CD4-positive, alpha-beta T cell treated with Interferon alpha-2 for 1 hour (primary cell): ENCODE measurements at places on chromosomes 5 and 9.

DNA sequence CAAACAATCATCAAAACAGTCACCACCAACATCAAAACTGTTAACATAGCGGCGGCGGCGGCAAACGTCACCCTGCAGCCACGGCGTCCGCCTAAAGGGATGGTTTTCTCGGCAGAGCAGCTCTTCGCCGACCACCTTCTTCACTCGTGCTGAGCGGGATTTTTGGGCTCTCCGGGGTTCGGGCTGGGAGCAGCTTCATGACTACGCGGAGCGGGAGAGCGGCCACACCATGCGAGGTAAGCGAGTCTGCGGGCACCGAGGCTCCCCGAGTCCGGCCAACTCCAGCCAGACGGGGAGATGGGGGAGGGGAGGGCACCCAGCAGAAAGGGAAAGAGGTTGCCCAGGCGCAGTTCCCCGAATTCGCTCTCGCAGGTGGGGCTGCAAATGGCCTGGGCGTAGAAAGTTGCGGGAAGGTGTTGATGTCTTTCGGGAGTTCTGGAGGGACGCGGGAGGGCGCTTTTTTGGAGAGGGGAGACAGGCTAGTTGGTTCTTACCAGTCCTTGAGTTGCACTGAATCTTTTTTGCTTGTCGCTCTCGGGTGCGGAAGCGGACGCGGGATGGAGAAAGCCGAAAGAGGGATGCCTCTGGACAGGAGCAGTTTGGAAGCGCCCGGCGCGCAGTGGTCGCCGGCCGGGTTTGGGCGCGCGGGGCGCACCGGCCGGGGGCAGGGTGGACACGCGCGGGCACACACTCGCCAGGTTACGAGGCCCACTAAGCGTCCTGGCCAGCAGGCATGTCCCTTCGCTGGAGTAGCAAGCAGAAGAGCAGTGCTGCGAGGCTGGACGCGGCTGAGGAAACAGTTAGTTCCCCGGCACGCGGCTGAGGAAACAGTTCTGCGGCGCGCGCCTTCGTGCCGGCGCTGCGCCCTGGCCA lies 849 bp downstream of the RORB start:
- no peak for DNase-seq

DNA sequence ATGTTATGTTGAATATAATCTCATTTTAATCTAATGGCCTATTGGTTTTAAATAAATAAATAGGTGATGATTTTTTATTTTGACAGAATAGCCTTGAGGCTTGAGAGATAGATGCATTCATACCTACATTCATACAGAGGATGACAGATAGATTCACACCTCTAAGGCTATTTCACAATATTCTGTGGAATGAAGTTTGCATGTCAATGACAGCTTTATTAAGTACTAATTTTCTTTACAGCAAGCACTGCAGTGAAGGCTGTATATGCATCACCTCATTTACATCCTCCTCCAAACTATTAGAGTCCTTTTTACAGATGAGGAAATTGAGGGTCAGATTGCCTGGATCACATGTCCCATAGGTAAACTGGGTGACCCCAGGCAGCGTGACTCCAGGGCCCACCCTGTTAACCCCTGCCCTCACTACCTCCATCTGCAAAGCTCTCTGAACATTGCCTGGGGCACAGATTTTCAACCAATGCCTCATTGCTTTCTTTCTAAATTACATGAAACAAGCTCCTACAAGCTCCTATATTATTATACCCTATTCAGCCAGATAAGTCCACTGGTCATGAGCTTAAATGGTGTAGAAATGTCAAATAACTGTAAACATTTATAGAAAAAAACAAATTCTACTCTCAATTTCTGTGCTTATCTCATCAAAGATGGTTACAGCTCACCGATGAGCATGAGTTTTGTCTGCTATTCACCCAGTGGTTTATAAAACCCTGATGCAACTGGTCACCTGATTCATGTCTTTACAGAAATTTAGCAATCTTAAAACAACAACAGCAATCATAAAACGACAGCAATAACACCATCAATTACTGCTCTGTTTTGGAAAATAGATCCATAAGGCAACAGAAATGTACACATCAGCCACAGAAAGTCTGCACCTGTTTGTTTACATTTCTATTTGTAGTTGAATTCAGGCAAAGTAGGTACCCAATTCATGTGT lies 338.0 kb downstream of the NSG2 start:
- DNase-seq: no peak

DNA sequence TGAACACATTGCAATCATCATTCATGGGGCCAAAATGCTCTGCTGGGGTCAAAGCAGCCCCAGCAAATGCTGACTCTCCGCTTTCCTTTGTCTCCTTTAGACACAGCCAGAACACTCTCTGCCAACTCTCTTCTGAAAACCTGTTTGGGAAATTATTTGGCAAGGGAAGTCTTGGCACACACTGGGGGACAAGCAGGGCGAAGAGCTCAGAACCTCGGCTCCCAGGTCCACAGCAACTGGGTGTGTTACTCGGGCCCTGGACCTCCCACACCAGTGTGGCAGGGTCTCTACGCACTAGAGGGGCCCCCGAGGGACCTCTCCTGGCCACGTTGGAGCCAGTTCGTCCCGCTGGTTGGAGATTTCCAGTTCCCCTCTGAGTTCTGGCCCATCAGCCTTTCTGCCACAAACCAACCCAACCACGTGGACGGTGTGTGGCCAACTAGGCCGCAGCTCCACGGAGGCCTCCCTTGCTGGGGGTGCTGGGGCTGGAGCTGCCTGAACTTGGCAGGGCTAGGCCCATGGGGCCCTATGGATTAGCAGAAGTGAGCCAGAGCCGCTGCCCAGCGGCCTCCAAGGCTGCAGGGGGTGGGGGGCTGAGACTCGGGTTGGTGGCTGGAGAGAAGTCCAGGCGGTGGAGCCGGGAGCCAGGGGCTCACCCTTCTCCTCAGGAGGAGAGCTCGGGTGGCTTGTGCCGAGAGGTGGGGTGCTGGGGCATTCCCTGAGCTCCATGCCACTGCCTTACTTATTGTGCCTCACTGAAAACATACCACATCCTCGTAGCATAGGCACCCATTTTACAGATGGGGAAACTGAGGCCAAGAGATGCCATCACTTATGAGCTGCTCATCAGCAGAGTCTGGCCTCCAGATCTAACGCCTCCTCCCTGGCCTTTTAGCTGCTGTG lies 46.8 kb upstream of the RNU6ATAC start:
- no peak for DNase-seq

GRCh38 chr9:116477584-116478141 lies 209.4 kb upstream of the TRIM32 start:
- no peak for DNase-seq

GRCh38 chr9:82538634-82539033 lies 524.3 kb downstream of the RASEF start:
- DNase-seq: no peak

- no peak for DNase-seq
These were observed 93.8 kb upstream of the BNC2 start for GRCh38 chr9:16964228-16964627.

DNA sequence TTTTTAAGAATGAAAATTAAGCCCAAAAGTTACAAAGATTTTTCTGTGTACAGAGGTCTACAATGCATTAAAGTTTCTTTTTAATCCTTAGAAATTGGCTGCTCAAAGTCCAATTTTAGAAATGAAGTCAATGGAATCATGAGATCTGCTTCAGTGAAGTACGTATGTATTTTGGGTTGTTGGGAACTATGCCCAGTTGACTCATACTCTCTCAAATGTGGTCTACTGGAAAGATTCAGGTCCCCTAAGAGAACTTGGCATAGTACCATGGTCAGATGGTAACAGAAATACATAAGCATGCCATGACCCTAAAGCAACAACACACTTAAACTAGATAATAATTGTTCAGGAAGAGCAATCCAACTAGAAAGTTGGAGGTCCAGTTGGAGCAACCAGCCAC lies 23.0 kb downstream of the FBLL1 start:
- no peak for DNase-seq

GRCh38 chr9:89478821-89479668 lies 18.9 kb downstream of the SEMA4D start:
- DNase-seq: no peak

DNA sequence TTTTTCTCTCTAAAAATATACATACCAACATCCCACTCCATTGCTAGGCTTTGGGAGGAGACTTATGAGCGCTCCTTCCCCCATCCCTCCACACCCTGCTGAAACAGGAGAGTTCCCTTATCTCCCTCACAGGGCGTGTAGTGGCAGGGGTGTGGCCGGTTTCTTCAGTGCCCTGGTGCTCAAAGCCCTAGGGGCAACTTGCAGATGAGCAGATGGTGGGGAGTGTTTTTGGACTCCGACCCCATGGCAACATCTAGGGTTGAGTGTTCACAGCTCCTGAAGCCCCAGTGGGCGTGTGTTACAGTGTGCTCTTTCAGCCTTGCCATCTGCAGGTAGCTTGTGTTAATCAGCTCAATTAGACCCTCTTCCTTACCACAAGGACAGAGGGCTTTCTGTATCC lies 409.5 kb downstream of the MAT2B start:
- no peak for DNase-seq

GRCh38 chr9:135706288-135706687 lies 4.3 kb downstream of the KCNT1 start:
- DNase-seq: no peak

DNA sequence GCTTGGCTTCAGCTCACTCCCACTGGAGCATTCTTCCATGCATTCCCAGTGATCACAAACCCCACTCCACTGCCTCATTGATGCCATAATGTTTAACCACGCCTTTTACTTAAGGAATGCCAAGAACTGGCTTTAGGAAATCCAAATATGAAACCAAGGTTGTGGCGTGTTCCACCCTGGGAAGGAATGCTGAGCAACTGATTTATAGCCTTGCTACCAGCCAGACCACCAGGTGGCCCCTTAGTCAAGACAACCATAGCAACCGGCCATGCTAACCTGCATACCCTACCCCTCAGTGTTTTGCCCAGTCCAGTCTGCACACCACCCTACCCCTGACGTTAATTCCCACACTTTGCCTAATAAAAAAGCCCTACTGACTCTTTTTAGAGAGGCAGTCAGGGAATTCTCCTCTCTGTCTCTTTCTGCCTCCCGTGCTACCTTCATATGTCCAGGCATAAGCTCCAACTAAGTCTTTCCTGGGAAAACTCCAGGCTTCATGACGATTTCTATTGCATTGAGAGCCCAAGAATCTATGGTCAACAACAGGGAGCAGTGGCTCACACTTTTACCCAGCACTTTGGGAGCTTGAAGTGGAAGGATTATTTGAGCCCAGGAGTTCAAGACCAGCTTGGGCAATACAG lies 27.0 kb upstream of the PRRC2B start:
- DNase-seq: peak; percentile 18

DNA sequence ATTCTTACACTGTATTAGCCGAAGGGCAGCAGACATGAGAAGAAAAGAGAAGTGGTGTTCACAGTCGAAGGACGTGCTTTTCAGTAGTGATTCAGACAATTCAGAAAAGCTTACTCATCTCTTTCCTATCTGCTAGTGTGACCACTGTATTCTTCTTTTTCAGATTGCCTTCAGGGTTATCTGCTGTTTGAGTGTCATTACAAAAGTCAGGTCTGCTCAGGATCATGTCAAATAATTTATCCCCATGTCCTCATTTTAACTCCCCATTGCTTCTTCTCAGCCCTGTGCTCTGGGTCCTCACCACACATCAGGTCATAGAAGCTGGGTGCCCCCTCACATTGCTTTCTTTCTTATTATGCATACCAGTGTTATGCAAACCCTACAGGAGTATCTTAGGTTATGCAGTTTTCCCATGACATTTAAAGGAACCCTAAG lies 394.0 kb downstream of the CETN3 start:
- no peak for DNase-seq

DNA sequence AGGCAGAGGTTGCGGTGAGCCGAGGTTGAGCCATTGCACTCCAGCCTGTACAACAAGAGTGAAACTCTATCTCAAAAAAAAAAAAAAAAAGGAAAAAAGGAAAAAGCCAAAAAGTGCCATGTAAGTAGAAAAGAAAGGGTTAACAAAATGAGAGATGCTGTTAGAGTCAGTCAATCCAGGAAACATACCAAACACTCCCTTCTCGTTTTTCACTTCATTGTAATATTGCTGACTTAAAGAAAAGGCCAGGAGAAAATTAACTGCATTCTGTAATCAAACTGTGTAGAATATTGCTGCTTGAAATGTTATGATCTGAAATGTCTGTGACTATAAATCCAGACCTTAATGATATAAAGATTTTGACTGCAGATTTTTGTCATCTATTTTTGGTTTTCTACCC lies 379.1 kb downstream of the ENC1 start:
- no peak for DNase-seq

DNA sequence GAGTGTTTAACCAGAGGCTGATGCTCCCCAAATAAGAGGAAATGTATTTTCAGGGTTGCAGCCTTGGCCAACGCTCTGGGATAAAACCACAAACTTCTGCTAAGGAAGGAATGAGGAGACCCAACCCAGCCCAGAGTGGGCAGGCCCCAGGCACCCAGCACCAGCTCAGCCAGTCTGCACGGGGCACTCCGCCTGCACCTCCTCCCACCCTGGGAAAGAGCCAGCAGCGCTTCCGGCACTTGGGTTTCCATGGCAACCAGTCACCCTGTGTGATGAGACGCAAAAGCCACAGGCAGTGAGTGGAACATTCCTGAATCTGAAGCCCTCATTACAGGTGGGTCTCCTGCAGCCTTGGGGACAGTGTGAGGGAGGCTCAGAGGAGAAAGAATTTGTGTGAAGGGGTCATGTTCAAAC lies 85.2 kb upstream of the ZBTB43 start:
- DNase-seq: peak; percentile 93

- DNase-seq: no peak
These were observed 1.1 kb upstream of the LCNL1 start for GRCh38 chr9:136981588-136982231.

DNA sequence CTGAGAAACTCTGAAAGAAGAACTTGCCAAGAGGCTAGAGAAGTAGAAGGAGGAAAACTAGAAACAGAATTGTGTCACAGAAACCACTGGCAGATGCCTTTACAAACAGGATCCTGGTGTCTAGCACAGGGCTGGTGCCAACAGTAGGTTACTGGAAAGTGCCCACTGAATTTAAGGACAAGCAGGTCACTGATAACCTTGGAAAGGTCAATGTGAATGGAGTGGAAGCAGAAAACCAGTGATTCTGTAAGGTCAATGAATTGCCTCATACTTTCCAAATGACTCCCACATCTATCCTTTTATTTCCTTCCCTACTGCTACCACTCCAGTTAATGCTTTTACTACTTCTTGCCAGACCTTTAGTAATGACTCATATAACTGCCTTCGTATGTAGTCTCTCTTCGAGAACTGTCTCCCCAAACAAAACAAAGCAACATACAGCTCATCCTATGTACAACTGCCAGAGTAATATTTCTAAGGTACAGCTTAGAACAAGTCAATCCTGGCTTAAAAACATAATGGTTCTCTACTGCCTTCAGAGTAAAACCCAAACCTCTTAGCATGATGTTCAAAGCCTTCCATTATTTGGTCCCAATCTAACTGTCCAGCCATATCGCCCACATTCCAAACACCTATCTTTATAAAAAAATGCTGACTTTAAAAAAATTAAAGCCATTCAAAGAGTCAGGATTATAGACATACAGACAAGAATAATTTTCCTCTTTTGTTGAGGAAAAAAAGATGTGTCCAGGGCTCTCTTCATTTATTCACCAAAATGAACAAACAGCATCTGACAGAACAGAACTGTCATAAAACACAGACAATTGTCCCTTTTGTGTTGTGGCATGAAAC lies 52.5 kb downstream of the NR3C1 start:
- DNase-seq: no peak
